Stimulated activated CD4-positive, alpha-beta T cell treated with anti-CD3 and anti-CD28 coated beads, TNF-alpha, amount 100 ng/mL, for 4 hours (primary cell): ENCODE measurements at places on chromosomes 7 and 10.
A peak's percentile ranks its signal among the peaks of the same experiment; 100 is the strongest.

DNA sequence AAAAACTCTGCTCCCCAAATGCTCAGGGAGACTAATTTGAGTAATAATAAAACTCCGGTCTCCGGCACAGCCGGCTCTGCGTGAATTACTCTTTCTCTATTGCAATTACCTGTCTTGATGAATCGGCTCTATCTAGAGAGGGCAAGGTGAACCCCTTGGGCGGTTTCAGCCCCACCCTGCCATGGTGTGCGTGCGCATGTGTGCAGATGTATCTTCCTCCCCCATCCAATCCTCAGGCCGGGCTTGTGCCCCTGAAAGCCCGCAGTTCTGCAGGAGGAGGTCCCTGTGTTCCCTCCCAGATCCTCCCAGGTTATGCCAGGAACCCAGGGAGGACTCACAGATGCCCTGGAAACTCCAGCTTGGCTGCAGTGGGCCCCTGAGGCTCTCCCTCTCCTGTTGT lies 48.3 kb upstream of the MYL10 start:
- DNase-seq: no peak

DNA sequence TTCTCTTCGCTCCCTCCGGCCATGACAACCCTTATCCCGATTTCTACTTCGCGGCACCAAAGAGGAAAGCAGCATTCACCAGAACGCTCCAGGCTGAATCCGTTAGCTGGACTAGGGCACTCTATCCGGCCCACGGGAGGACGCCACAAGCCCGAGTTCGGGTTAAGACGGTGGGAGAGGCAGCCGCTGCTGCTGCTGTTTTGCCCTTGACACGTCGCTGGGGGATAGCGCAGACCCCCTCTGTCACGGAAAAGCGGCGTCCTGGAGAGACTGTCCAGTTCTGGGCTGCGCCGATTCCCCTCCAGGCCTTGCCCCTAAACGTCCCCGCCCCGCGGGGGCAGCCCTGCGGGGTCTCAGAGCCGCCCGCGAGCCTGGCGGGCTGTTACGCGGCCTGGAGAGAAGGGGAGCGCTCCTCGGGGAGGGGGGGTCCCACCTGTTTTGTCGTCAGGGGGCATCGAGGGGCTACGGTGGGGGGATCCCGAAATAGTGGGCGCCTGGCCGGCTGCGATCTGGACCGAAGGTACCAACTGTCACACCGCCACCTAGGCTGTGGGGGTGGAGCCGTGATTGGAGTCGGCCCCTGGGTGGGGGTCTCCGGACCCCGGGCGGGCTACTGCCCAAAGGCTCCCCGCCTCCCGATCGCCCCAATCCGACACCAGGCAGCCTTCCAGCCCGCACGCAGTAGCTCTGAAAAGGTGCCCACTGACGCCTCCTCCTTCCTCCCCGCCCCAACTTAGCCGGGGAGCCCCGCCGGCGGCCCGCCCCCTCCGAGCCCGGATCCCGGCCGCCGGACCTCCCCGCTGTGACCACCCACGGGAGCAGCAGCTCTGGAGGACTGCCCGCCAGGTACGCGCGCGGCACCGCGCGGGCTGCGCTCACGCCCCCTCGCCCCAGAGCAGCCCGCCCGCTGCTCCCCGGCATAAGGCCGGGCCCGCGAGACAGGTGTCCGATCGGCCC lies 772 bp downstream of the SGMS1 start:
- DNase-seq: peak; percentile 24

GRCh38 chr7:140676306-140676705 lies 3.6 kb downstream of the ADCK2 start:
- no peak for DNase-seq

- no peak for DNase-seq
Measured at GRCh38 chr7:146542101-146542500, 425.5 kb downstream of the CNTNAP2 start.

DNA sequence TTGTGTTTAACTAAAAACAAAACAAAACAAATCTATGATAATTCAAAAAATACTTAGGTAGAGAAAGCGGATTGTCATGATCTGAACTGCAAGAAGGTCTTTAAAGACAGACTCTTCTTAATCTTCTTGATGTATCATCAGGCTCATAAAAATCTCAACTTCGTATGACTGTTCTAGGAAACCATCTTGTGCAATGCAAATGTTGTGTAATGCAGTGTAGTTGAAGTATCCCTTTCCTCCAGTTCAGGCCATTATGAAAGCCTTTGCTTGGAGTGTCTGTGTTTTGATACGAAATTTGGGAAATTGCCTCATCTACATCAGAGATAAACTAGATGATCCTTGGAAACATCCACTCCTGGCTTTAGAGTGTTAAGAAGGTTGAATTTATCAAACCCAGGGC lies 30.9 kb downstream of the CDK1 start:
- DNase-seq: no peak

DNA sequence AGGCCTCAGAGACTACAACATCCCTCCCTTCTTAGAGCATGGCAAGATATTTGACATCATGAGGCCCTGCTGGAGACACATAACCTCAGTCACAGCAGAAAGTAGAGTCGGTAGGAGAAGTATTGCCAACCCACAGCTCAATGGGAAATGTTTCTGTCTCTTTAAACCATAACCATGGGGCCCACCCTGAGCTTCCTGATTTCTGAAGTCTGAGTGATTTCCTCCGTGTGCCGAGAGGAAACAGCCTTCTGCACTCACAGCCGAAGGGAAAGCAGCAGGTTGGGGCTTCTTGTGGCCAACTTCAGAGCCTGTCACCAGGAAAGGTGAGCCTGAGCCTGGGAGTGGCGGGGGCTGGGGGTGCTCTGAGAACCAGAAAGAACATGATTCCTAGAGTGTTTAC lies at the start of gene GIMAP1:
GIMAP1 (plus strand) TSS at position 246 of the 400 bp plus-strand sequence. CDS start 2,435 bp downstream, outside the sequence.
- DNase-seq: no peak

DNA sequence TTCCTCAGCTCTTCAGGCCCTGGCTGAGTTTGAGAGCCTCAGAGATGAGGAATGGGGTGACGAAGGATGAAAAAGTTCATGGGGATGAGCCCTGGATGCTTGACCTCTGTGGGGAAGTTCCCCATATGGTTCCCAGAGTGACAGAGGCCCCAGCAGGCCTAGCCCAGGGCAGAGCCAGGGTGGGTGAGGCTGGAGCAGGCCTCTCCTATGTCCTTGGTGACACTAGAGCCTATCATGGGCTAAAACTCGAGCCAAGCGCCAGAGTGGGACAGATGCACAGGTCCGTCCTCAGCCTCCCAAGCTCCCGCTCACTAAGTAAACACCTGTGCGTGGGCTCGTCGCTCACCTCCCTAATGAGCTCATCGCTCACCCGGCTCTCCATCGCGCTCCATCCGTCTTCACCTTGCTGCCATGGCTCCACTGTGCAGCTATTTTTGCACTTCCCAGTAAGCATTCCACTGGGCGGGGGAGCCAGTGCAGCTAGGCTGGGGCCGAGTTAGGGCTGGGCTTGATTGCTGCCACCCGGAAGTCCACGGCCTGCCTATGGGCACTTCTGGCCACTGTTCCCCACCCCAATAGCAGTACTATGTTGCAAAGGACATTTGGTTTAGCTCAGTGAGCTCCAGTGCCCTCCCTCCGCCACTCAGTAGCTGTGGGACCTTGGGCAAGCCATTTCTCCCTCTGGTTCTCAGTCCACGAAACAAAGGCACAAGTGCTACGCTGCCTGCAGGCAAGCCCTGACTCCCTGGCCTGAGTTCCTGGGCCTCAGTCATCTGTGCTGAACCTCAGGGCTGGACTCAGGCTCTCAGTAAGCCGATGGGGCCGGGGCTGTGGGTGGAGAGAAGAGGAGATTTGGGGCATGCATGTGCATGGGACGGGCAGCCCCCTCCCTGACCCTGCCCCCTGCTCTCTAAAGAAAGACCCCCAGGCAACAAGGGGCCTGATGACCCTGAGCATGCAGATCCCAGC lies 117.3 kb upstream of the PCBD1 start:
- DNase-seq: no peak

GRCh38 chr10:59864141-59864962 lies 42.0 kb downstream of the CCDC6 start:
- no peak for DNase-seq

GRCh38 chr7:11506417-11506816 lies 325.6 kb downstream of the THSD7A start:
- DNase-seq: no peak

- DNase-seq: no peak
Measured at GRCh38 chr7:47444376-47445098, 137.4 kb downstream of the TNS3 start.

- no peak for DNase-seq
Measured at GRCh38 chr7:105037319-105037718, 23.3 kb downstream of the KMT2E start.
